NCI-H1092 treated with DMSO at 0.1 percent for 48 hours (cell line): ENCODE measurements at places on chromosomes 16 and 17.

DNA sequence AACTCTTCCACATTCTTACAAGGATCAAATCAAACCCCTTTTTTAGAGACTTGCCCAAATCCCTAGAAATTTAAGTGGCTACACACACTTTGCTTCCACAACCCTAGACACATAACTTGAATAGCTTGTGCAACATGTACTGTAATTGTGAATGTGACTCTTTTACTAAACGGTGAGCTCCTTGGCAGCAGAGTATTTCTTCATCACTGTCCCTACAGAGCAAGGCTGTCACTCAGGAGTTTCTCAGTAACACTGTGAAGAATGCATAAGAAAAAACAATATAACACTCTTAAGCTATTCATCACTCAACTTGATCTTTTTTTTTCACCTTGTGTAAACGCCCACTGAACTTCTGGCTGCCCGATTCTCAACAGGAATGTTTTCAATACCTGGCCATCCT lies 53.8 kb upstream of the ADAMTS18 start:
- no peak for DNase-seq

DNA sequence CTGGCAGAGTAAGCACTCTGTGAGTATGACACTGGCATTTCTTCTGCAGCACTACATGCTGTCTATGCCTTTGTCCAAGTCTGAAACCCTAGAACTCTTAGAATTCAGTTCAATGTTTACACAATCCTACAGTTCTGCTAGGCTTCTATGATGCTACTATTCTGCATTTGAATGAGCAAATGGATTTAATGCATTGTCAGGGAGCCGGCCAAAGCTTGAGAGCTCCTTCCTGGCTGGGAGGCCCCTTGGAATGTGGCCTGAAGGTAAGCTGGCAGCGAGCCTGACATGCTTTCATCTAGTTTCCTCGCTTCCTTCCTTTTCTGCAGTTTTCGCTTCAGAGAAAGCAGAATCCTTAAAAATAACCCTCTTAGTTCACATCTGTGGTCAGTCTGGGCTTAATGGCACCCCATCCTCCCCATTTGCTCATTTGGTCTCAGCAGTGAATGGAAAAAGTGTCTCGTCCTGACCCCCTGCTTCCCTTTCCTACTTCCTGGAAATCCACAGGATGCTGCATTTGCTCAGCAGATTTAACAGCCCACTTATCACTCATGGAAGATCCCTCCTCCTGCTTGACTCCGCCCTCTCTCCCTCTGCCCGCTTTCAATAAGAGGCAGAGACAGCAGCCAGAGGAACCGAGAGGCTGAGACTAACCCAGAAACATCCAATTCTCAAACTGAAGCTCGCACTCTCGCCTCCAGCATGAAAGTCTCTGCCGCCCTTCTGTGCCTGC lies at the start of gene CCL2:
Gene CCL2 (plus strand): TSS at position 635 of the 730 bp plus-strand sequence. CDS start 65 bp downstream, at position 700.
- DNase-seq, result peak; percentile 3

DNA sequence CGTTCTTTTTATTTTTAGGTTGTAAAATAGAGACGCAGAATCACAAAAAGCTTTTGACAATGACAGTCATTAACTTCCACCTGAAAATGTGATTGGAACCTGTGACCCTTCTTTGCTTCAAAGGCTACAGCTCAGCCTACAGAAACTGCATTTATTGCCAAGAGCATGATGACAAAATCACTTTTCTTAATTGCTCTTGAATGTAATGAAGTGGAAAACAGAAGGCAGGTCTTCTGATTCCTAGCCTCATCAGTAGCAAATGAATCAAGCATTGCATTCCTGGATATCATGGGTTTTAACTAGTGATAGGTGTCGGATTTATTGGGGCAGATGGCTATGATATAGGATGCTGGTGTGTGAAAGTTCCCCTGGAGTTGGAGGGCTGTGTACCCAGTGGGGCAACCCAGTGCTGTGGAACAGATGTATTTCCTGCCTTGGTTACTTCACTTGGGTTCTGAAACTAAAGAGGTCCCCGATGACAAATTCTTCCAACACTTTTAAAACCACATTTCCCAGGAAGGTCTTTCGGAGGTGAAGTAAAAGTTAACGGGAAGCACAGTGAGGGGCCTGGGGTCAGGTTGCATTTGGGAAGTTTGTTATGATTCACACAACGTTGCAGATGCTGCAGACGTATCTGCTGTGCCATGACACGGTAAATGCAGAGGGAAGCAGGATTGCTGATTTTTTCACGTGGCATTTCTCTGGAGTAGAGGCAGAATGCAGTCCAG lies 127.5 kb downstream of the HS3ST3A1 start:
- no peak for DNase-seq

- peak; percentile 77 for DNase-seq
Measured at GRCh38 chr17:74176546-74177001, 26.9 kb upstream of the RPL38 start.

DNA sequence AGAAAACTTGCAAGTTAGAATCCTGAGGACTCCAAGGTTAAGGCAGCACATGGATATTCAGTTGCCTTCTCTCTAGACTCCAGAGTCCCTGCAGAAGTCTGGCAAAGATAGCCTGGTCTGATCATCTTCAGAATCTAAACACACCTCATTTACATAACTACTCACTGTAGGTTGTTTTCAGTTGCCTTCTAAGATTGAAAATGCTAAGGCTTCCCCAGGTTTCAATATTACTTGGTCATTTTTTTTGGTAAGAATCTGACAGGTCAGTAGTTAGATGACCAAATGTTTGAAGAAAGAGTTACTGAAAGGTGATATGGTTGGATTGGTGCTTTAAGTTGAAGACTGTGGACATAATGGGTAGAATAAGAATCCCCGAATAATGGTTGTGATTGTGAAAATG lies 205.4 kb upstream of the KCNJ16 start:
- no peak for DNase-seq

DNA sequence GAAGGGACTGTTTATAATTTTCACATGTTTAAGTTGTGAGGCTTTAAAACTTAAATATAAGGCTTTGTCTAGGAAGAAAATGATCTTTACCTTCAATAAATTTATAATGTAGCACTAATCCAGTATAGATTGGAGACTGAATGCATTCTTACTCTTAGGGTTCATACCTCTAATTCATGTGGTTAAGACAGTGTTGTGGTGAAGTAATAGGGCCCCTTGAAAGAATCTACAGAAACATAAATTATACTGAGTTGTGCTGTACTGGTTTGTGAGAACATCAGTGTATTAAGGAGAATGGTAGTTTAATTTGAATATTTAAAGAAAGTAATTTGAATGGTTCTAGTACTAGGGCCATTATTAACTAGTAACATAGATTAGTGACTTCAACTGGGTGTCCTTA lies 13.7 kb downstream of the HAPSTR1 start:
- no peak for DNase-seq

GRCh38 chr17:56809106-56809819 lies 24.5 kb downstream of the C17orf67 start:
- DNase-seq, result no peak

DNA sequence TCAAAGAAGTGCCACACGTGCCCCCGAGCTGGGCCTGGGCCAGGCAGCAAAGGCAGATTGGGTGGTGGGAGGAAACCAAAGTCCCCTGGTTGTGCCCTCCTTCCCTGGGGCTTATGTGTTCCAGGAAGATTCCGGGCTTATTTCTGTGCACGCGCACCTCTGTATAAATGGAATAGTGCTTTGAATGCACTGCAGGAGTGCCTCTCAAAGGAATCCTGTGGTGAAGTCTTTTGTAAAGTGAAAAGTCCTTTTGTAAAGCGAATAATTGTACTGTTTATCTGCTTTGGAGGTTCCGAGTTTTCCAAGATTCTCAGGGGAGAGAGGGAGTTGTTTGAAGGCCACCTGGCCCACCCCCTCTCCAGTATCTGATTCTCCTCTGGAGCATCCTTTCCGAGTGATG lies 26.8 kb downstream of the C17orf75 start:
- DNase-seq, result no peak

DNA sequence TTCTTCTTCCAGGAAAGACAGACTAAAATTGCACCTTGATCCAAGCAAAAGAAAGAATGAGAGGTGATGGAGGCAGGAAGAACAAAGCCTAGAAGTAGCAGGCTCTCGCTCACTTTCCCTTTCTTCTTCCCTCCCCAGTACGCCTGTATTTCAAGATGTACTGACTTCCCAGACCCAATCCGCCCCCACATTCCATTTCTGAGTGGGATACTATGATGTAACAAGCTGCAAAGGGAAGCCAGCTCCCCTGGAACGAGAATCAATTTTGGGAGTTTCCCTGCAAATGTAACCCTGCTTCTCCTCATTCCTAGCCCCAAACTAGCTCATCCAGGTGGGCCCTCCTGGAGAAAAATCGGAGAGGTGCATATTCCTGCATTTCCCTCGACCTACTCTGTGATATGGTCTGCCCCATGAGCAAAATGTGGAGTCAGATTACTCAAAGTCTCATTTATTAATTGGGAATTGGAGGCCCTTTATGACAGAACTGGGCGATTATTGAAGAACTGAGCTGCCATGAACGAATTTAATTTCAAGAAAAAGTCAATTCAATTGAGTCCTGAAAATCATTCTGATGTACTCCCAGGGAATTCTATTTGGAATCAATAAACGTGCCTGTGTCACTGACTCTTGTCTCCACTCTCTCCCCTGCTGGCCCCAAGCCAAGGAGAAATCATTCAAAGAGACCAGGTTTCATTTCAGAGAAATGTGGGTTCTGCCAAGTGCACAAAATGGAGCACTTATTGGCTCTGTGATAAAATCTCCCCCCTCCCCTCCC lies 398.9 kb downstream of the SHISA9 start:
- DNase-seq, result peak; percentile 20

DNA sequence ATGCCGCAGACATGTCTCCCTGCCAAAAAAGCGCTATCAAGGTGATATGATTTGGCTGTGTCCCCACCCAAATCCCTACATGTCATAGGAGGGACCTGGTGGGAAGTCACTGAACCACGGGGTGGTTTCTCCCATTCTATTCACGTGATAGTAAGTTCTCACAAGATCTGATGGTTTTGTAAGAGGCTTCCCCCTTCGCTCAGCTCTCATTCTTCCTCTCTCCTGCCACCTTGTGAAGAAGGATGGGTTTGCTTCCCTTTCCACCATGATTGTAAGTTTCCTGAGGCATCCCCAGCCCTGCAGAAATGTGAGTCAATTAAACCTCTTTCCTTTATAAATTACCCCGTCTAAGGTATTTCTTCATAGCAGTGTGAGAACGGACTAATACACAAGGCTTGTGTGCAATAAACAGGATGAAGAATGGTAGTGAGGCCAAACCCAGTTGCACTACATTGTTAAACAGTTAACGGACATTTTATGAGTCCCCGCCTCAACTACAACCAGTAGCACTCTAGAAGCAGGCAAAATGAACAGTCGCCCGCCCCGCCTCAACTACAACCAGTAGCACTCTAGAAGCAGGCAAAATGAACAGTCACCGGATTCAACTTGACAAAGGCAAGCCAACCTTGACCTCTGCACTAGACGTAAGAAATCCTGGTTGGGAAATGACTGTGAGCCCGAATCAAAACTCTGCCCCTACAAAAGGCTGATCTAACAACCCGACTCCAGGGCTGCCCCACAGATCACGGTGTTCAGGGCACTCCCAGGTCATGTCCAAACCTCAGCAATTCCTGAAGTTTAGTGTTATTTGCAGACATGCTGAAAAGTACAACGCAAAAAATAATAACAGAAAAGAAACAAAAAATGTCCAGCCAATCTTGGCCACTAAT lies 26.3 kb downstream of the VPS53 start:
- DNase-seq, result no peak
